Stimulated activated CD8-positive, alpha-beta memory T cell treated with anti-CD3 and anti-CD28 coated beads, Interleukin-12 subunit alpha, Interleukin-12 subunit beta, amount 100 ng/mL, for 1 hour (primary cell): ENCODE measurements at places on chromosomes 7 and 10.

GRCh38 chr7:120991161-120991560 is 2.6 kb downstream of the CPED1 start:
- no peak for DNase-seq

- DNase-seq = no peak
Measured at GRCh38 chr7:114531326-114531725, 116.7 kb downstream of the FOXP2 start.

GRCh38 chr7:120837599-120837998 is 20.3 kb downstream of the TSPAN12 start:
- DNase-seq = no peak

GRCh38 chr10:30491916-30492515 is 58.0 kb downstream of the MAP3K8 start:
- DNase-seq = no peak

- DNase-seq = no peak
Measured at GRCh38 chr7:149599636-149600206, 102.1 kb upstream of the ZNF746 start.

GRCh38 chr10:50231515-50232260 is 19.6 kb downstream of the ASAH2 start:
- DNase-seq = no peak

GRCh38 chr7:2122651-2123050 is 110.1 kb downstream of the MAD1L1 start:
- DNase-seq = no peak

DNA sequence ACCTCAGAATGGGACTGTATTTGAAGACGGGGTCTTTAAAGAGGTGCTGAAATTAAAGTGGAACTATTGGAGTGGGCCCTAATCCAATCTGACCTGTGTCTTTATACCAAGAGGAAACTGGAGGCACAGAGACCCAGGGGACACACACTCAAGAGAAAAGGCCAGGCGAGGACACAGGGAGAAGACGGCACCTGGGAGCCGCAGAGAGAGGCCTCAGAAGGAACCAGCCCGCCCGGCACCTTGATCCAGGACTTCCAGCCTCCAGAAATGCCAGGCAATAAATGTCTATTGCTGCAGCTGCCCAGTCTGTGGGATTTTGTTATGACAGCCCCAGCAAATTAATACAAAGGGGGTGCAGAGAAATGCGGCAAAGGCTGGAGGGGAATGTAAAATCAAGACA is 10.5 kb downstream of the CARD11 start:
- no peak for DNase-seq

DNA sequence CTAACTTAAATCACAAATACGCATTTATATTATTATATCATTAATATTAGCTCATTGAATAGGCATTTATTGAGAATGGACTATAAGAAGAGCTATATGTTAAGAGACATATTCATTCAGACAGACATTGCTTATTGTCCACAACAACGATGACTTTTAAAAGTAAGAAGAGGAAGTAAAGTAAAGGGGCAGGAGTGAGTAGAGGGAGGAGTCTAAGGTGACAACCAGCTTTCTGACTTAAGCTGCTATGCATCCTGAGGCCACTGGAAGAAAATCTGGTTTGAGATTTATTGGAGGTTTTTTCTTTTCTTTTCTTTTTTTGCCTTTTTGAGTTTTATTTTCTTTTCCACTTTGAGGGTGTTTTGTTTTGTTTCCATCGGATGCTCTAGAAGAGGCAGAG is 723.5 kb downstream of the GRM8 start:
- DNase-seq = no peak

- DNase-seq = no peak
Measured at GRCh38 chr7:46707973-46708372, 786.9 kb upstream of the IGFBP3 start.

DNA sequence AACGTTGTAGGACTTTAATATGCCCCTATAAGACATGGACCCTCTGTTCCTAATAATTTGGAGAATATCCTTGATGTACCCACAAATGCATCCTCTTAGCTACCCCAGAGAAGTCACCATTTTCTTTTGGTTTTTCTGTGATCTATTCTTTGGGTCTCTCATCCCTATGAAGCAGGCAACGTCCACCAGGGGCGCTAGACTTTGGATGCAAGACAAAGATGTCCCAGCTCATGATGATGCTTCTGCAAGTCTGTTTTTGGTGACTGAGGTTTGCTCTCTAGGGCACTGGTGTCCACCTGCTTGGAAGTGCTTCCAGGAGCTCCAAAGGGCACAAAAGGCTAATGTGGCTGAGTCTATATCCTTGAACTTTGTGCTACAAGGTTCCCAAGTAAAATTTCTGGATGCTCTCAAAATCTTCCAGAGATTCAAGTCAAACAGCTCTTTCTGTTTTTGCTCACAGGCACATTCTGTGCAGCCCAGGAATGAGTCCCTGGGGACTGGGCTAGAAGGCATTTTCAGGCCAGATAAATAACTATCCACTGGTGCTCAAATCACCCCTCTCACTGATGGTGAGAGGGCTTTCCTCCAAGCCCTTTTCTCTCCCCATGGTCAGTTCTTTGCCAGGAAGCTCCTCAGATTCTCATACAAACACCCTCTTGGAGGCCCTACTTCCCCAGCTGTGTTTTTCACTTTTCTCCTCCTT is 166.4 kb downstream of the C7orf25 start:
- DNase-seq = no peak

DNA sequence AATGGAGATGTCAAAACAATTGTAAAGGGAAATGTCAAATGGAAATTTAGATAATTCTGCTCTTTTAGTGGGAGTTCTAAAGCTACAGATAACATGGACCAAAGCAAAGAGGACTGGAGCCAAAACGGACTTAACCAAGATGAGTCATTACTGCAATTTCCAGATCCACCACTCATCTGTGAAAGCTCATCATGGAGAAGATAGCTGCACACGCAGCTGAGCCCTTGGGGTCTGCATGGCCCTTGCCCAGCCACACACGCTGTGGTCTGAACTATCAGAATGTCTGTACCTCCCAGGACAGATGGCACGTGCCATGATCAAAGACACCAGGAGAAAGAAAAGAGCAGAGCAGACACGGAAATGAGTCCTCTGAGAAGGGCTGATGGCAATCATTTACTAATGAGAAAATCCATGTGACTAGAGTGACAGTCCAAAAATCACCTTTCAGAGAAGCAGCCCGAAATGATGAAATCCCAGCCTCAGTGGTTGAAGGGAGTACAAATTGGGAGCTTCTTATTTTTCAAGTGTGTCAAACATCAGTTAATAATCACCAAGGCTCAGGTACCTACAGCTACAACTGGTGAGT is 177.9 kb upstream of the MGMT start:
- DNase-seq = no peak

- no peak for DNase-seq
Measured at GRCh38 chr10:82874671-82875070, 999.7 kb downstream of the NRG3 start.

DNA sequence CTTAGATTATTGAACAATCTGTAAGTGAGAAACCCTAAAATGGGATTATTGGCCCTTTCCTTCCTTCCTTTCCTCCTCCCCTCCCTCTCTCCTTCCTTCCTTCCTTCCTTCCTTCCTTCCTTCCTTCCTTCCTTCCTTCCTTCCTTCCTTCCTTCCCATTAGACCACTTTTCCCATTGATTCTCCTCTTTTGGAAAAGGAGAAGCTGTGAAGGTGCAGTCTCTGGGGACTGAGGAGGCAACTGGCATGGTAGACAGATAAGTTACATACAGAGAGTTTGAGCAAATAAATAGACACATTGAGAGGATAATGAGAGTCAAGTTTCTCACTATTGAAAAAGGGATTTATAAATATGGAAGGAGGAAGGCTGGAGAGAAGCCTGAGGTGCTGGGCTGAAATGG is 45.0 kb upstream of the CCDC7 start:
- no peak for DNase-seq

- no peak for DNase-seq
Measured at GRCh38 chr7:99218406-99219184, 10.7 kb upstream of the KPNA7 start.
